Type B pancreatic cell (in vitro differentiated cells): ENCODE measurements at places on chromosomes 1 and 21. TPM values are rescaled to one million over a fixed set of nuclear protein-coding genes. Genes with fewer than 3 reads are reported as not detected.

Gene RGS7
- total RNA-seq, result 2.2 and 2.5 TPM in 2 replicates

Gene MYCL
- 19.5 and 36.5 TPM in 2 replicates for total RNA-seq

Gene ACBD3
- 37.4 and 56.9 TPM in 2 replicates for total RNA-seq

Gene OXCT2
- total RNA-seq, result 0.21 and 0.65 TPM in 2 replicates

Gene HES4
- total RNA-seq, result 37.6 and 54.1 TPM in 2 replicates

Gene VASH2
- total RNA-seq, result 3.5 and 27.4 TPM in 2 replicates

Gene UBE2U
- not detected in 2 replicates for total RNA-seq

Gene OSCP1
- 12.4 and 15.3 TPM in 2 replicates for total RNA-seq

Gene KIAA1614
- 0.31 and 2.9 TPM in 2 replicates for total RNA-seq

Gene RGS1
- total RNA-seq, result 1.1 and 1.2 TPM in 2 replicates

Gene PTPN7
- total RNA-seq, result 0.29 TPM in 1 of 2 replicates, not detected in the other

Gene CEP350
- total RNA-seq, result 41.3 and 41.5 TPM in 2 replicates

Gene C1orf105
- 2.3 TPM in 1 of 2 replicates, not detected in the other for total RNA-seq

Gene SLC16A4
- 2.0 and 5.4 TPM in 2 replicates for total RNA-seq

DNA sequence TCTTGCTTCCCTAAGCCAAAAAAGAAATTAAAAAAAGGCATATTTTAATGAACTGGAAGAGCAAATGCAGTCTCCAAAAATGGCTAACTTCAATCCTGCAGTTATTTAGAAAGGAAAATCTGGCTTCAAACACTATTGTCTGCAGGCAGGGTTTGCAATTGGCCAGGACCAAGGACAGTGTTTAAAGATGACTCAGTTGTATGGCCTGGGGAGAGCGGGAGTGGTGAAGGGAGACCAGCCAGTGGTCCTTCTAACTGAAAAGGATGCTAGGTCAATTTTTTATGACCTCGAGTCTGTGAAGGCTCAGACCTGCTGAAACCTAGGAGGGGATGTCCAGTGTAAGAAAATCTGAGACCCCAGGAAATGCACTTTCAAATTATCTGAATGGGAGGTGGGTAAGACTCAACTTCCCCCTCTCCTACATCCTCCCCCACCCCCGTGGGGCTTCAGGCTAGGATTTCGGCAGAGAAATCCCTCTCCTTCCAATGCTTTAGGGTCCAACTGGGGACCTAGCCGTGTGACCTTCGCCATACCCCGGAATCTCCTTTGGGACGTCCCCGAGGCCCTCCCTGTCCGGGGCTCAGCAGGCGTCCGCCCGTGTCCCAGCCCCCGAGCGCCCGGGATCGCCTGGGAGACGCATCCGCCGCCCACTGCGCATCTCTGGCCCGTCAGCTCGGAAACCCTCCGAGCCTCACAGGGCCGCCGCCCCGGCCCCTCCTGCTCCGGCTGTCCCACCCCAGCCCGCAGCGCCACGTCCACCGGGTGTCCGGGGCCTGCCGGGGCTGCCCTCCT, 602 bp upstream of the RIMKLA start:
- DNase-seq, result peak; percentile 69

- DNase-seq, result no peak
These were observed 102.2 kb upstream of the HAO2 start for GRCh38 chr1:119266386-119266785.

GRCh38 chr1:218266356-218266755, 18.7 kb upstream of the RRP15 start:
- no peak for DNase-seq

DNA sequence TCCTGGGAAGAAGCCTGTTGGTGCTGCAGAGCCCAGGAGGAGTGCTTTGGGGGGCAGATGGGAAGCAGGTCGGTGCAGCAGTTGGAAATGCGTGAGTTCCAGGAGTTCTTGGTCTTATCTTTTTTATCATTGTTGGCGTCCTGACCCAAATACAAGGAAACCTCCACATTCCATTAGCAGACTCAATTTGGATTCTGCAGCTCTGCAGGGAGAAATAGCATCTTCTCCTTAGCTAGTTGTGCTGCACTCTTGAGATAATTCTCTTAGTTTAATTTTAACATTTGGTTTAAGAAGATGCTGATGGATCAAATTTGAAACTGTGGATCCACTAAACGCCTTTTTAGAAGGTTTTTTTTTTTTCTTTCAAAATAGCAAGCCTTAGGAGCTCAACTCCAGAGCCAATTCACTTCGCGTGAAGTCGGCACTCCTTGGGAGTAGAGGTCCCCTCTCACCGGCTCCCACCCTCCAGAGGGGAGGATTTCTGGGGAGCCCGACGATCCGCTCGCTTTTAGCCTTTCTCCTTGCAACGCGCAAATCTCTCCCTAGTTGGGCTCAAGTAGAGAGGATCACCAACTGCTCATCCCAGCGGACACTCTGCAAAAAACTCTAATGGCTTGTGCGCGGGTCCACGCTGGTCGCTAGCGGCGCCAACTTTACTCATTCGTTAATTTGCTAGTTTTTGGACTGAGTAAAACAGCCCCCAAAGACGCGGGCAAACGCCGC, 1.3 kb downstream of the PLD5 start:
- DNase-seq, result no peak

- no peak for DNase-seq
These were observed 37.2 kb downstream of the ALG14 start for GRCh38 chr1:95035536-95035935.

DNA sequence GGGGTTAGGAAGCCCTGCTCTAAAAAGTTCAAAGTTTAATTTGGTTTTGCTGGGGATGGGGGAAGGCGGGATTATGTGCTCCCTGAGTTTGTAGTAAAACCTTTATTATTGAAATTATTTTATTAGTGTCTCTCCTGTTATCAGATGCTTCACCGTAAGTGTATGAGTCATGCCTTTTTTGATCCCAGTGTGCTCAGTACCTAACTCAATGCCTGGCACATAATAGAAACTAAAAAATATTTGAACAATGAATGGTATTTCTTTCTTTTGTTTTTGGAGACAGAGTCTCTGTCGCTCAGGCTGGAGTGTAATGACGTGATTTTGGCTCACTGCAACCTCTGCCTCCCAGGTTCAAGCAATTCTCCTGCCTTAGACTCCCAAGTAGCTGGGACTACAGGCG, 6.4 kb downstream of the SNRPE start:
- DNase-seq, result no peak

- peak; percentile 76 for DNase-seq
These were observed 5.1 kb downstream of the TMEM201 start for GRCh38 chr1:9593492-9594465.

DNA sequence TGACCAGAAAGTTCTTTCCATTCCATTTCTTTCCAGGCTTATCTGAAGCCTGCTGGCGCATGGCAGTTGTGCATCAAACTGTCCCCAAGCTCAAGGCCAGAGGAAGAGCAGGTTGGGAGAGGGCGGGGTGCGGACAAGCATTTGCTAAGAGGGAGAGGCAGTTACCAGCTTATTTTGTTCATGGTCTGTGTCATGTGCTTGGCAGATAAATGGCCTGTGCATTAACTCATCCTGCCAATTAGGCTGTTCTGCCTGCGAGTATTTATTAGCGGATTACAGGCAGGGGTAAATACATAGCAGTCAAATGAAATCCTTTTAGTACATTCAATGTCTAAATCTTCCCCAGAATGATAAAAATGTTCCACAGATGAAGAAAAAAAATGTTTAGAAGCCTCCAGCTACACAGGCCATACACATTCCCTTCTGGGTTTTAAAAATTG, 48.9 kb upstream of the B3GALNT2 start:
- no peak for DNase-seq

GRCh38 chr1:16231331-16232315, 5.4 kb downstream of the CPLANE2 start:
- no peak for DNase-seq

DNA sequence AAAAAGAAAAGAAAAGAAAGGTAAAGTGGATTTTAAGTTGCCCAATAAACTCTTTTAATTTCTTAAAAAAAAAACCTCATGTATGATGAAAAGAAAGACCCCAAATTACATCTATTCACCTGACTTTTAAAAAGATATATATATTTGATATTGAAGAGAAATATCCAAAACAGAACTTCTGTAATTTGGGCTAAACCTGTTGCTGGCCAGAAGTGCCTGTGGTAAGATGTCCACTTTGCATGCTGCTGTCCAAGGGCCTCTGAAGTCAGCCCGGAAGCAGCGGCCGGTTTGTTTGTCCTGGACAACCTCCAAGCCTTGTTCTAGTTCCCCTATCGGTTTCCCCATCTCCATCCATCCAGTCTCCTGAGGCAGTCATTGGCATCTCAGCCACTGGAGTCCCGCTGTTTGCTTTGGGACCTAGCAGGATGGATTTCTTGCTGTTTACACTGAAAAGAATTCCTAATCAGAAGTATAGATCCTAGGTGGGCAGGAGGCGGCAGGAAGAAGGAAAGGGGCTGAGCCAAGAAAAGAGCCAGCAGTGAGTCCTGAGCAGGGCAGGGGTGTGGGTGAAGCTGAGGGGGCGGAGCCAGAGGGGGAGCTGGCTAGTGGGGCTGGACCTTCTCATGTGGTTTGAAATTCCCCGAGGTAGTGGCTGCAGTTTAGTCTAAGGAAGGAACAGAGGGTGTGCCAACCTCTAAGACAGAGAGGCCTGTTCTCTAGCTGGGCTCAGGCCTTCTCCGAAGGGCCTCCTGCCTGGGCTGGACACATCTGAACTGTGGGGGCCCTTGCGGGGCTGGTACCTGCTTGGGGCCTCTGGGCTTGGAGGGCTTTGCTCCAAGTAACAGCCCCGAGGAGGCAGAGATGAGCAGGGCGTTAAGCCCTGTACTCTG, 3.3 kb downstream of the NCMAP start:
- DNase-seq, result no peak

GRCh38 chr1:14955402-14955801, 198.1 kb upstream of the TMEM51 start:
- no peak for DNase-seq

DNA sequence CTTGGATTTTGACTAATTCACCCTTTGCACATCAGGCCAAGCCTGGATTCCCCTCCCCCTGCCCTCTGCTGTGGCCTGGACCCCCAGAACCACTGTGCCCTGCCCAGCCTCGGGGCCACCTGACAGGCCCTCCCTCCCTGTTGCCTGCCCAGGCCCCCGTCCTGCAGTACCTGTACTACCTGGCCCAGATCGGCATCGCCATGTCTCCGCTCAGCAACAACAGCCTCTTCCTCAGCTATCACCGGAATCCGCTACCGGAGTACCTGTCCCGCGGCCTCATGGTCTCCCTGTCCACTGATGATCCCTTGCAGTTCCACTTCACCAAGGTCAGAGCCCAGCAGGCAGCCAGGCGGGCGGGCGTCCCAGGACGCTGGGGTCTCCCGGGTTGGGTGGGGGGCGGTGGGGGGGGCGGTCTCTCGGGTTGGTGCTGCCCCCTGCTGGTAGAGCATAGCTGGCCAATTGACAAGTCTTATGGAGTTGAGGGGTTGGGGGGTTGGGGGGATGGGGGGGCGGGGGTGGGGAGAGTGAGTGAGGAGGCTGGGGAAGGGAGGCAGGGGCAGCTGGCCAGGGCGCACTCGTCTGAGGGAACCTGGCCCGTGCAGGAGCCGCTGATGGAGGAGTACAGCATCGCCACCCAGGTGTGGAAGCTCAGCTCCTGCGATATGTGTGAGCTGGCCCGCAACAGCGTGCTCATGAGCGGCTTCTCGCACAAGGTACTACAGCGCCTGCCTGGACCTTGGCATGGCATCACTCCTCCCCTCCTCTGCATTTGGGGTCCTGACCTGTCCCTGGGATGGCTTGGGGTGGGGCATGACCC, 10.7 kb downstream of the AMPD2 start:
- DNase-seq, result peak; percentile 64

GRCh38 chr1:24739241-24739640, 6.0 kb upstream of the CLIC4 start:
- DNase-seq, result no peak

- DNase-seq, result peak; percentile 88
These were observed at the start of gene CAPN2 for GRCh38 chr1:223712194-223712849. TSS of gene CAPN2 (plus strand) at chr1:223712539. CDS start at chr1:223712641, 102 bp downstream.

DNA sequence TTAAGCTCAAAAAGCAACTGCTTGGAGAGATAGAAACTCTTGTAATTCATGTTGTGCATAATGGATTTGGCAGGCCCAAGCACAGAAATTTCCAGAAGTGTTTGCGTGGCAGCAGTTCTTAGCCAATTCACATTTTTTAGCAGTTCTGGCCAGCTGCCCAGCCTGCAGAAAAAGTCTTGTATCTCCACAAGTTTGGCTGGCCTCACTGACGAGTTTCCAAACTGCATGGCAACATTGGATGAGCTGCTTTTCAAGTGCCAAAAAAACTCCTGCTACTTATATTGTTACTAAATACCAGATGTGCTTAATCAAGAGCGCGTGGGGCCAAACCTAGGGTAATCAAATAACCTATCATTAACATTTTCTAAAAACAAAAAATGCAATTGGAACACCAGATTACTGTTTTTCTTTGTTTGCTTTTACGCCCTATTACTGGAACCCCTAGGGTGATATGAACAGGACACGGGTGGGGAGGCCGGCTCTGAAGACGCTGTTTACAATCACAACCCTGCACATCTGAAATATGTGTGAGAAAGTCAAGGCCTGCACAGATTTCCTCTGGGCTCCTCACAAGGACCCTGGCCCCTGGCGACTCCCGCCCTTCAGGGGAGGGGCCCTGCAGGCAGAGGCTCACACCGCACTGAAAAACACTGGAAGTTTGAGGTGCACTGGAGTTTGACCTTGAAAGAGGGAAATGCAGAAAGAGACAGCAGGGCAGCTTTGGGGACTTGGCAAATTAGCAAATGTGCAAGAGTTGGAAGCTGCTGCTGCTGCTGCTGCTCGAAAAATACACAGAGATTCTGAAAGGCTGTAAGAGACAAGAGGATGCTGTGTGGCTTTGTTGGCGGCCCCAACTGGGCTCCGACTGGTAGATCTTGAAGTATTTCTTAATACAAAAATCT, 55.2 kb upstream of the TARBP1 start:
- DNase-seq, result no peak

- no peak for DNase-seq
These were observed 23.1 kb downstream of the RHEX start for GRCh38 chr1:206075786-206076755.

GRCh38 chr1:84505493-84506001, 639 bp upstream of the SPATA1 start:
- DNase-seq, result no peak

- no peak for DNase-seq
These were observed 691 bp upstream of the GBP5 start for GRCh38 chr1:89273324-89273778.

DNA sequence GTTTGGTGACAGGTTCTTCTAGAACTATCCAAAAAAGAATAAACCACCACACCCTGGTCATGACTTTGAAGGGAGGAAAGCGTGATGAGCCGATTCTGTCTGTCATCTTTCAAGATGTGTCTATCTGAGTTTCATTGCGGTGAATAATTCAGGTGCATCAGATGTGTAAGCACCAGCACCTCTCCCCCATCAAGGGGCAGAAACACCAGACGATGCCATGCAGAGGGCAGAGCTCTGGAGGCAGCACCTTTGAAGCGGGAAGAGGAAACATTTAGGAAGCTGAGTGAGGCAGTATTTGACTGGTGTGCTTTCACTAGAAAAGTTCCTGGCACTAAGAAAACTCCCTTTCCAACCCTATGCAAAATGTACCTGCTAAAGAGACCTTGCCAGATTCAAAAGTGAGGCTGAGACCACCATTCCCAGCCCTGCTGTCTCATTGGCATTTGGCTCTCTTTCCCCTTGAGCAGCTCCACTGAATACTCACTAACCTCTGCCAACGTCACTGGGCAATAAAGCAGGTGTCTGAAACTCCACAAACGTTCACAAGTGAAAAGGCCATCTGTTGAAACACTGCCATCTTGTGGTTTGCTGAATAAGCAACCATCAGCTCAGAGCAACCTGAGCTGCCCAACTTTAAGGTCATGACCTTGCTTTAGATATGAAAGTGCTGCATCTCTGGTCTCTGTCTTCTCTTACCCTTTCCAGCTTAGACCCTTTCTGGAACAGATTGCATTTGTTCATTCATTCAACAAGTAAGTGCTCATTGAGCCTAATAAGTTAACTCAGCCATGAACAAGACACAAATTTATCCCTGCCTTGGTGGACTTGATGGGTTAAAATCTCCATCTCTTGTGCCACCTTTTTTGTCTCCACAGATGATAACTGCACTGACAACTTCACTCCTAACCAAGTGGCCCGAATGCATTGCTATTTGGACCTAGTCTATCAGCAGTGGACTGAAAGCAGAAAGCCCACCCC, 228.6 kb downstream of the PAPPA2 start:
- no peak for DNase-seq
